ENCODE measurements at places on chromosomes 16 and 17.

GRCh38 chr16:84291226-84291625 is 3.5 kb upstream of the WFDC1 start:
- no peak for DNase-seq

GRCh38 chr16:398561-399339 is 1.8 kb downstream of the NME4 start:
- no peak for DNase-seq

DNA sequence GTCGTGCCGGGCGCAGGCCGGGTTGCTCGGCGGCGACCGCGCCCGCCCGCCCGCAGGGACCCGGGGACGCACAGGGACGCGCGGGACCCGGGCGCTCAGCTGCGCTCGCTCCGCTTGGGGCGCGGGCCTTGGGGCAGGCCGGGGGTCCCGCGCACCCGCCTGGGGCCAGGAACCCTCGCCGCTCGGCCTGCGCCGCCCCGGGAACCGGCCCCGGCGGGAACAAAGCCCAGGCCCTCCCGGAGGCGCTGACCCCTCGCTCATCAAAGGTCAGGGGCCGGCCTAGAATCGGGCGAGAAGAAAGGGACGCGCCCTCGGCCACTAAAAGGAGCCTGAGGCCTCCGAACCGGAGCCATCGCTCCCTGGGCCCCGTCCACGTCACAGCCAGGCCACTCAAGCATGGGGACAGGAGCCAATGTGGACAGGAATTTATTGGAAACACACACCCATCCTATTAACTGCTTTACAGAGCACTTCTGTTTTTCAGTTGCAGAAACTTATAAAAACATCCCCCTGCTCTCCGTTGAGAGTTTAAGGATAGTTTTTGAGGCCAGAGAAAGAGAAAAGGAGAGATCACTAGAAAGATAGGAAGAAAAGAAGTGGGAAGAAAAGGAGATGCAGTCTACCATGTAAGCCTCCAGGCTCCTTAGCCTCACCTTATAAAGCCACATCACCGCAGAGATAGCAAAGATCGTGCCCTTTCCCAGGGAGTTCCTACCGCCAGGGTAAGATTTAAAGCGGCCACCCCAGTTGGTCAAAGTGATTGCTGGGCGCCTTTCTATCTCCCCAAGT is 558 bp upstream of the ZFHX3 start:
- peak; percentile 56 for DNase-seq

DNA sequence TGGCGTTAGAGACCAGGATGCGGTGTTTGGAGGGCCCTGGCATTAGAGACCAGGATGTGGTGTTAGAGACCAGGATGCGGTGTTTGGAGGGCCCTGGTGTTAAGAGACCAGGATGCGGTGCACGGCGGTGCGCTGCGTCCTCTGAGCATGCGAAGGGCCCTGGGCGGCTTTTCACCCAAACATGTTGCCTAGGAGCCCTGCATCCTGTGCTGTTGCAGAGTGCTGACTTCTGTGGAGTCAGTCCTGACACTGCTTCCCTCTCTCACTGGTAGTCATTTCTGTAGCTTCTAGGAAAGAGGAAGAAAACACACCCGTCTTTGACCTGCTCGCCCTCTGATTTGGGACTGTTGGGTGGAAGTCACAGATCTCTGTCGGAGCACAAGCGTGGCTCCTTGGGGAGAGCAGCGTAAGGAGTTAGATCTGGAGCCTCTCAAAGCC is 141.2 kb downstream of the LAT start:
- no peak for DNase-seq

DNA sequence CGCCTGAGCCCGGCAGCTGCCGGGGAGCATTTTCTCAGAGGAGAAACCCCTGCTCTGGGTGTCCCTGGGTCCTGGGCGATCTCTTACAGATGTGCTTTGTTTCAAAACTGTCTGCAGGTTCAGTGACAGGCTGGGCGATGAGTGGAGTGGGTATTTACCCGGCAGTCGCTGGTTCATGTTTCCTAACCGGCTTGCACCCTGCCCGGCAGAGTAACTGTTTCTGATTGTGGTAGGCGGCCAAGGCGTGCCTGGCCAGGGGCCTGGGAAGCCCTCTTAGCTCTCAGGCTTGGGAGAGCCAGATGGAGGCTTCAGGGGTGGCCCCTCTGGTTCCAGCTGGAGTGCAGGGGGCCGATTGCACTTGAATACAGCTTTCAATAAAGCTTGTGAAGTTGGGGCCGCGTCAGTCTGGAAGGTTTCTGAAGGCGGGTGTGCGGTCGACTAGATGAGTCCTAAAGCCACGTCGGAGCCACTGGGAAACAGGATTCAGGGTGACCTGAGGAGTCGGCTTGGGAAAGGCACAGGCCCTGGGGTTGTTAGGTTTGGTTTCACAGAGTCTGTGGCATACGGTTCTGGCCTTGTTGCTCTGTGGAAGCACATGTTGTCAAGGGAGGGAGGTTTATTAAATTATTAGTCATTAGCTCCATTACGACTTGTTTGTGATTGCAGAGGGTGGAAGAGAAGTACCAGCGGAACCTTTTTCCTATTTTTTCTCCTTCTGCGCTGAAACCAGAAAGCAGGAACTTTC is 1.4 kb downstream of the BAIAP2 start:
- no peak for DNase-seq

DNA sequence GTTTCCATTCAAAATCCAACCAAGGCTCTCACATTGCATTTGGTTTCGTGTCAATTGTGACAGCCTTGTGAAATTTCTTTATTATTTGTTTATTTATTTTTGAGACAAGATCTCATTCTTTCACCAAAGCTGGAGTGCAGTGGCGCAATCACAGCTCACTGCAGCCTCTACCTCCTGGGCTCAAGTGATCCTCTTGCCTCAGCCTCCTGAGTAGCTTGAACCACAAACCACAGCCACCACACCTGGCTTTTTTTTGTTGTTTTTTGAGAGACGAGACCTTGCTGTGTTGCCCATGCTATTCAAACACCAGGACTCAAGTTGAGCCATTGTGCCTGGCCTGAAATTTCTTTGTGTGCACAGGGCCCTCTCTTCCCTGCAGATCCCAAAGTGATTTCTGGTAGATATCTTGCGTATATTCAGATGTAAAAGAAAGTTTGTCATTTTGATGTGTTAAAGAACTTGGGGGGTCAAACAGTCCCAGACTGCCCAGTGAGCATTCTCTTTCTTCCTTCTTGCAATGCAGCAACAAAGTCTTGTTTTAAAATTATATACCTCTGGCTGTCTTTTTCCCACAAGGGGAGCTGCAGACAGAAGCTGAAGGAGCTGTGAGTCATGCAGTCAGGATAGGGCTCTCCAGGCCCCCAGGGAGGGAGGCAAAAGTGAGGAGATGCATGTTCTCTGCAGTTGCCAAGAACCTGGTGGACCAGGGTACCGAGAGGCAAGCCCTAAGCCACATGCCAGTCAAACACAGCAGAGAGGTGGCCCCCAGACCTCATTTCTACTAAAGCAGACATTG is 15.5 kb upstream of the USP22 start:
- peak; percentile 70 for DNase-seq

DNA sequence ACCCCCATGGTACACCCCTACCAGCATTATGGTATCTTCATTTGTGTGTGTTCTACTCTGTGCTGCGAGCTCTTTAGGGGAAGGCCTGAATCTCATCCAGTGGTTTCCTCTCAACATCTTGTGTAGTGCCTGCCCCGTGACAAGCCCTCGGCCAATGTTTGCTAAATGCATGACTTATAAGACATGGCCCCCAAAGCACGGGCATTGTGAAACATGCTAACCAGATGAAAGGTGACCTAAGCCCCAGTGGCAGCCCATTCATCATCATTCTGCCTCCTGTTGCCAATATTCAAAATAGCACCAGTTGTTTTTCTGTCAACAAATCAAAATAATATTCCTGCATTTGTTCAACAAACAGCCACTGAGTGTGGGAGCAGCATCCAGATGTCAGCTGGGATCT is 108.8 kb upstream of the HSBP1 start:
- no peak for DNase-seq

DNA sequence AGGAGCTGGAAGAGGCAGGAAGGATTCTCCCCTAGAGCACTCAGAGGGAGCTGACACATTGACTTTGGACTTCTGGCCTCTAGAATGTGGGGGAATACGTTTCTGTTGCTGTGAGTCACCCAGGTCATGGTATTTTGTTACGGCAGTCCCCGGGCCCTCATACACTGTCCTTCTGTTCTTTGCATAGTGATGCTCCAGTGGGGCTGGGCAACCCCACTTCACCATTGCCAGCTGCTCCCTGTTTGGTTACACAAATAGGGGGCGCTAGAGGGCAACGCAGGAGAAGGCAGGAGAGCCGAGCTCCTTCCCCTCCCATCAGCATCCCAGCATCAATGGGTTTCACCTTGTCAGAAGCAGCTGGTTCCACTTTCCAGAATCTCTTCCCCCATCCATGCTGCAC is 257.7 kb upstream of the FOXF1 start:
- peak; percentile 40 for DNase-seq

DNA sequence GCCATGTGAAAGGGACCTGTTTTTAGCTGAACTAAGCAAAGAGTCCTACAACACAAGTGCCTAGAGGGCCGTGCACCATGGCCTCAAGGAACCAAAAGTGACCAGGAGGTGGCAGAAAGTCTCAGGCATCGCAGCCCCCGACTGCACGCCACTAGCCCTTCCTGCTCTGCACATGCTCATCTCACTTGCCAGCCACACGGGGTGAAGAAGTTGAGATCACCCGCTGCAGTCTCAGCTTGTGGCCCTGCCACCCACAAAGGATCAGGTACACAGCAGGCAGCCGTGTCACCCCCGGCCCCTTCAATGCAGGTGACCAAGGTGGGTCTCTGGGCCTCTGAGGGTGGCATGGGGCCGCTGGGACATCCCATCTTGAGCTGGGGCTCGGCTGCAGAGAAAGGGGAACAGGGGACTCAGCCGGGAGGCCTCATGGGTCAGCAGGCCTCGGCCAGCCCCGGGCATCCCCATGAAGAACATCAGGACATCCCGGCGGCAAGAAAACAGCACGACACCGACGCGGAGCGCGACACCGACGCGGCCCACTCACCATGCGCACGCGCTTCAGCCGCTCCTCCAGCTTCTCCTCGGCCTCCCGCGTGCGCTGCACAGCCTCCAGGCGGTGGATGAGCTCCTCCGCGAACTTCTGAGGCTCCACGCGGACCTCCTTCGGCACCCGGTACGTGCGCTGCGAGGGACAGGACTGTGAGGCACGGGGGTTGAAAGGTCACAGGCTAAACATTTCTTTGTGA is 21.0 kb downstream of the PDIA2 start:
- peak; percentile 22 for DNase-seq

- peak; percentile 59 for DNase-seq
Observed at GRCh38 chr16:678858-679813, 1.1 kb upstream of the STUB1 start.

DNA sequence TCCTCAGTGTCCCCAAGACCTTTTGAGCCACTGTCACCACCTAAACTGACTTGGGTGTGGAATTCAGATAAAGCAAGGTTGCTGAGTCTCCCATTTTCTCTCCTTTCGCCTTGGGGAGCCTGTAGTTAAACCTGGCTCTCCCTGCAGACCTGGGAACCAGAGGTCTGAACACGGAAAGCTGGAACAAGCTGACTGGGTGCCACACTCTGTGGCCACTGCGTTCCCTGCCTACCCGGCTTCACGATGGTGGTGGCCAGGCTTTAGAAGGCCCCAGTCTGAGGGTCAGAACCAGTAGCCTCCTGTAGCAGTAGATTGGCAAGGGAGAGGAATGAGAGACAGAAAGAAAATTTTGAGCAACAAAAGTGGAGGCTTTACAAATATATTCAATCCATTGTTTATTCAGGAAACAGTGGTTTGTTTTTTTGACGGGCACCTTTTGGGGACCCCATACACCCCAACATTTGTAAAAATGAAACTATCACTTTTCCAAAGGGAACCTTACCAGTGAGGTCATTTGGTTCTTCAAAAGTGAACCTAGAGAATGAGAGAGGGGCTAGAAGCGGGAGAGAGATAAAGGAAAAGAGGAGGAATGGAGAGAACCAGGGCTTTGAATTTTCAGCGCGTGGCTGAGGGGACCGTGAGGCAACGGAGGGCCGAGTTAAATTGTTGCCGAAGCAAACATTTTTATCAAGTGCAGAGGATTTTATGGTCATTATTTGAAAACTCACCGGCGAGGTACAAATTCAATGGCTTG is 1.8 kb upstream of the HOXB8 start:
- no peak for DNase-seq

- peak; percentile 33 for DNase-seq
Observed at GRCh38 chr17:32525122-32525521, 38.3 kb downstream of the CDK5R1 start.

DNA sequence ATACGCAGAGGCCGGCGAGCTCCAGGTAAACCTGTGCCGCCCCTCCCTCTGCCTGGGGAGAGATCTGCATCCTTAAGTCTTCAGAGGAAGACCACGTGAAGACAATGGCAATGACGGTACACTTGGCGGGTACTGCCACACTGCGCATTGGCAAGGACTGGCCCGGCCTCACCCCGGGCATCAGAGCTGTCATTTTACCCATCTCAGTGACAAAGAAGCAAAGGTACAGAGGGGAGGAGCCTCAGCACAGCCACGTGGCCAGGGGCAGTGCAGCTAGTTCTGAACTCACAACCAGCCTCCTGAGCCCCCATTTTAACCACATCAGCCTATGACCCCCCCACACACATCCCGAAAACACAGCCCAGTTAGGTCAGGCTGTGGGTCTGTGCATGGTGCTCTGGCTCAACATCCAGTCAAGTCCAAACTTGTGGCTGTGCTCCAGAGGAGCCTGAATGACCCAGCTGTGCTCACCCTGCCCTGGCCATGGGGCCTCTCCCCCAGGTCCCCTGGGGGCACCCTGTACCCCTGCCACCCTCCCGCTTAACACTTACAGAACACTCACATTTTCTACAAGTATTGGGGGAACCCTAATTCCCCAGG is 80.6 kb downstream of the C16orf95 start:
- DNase-seq, result no peak

DNA sequence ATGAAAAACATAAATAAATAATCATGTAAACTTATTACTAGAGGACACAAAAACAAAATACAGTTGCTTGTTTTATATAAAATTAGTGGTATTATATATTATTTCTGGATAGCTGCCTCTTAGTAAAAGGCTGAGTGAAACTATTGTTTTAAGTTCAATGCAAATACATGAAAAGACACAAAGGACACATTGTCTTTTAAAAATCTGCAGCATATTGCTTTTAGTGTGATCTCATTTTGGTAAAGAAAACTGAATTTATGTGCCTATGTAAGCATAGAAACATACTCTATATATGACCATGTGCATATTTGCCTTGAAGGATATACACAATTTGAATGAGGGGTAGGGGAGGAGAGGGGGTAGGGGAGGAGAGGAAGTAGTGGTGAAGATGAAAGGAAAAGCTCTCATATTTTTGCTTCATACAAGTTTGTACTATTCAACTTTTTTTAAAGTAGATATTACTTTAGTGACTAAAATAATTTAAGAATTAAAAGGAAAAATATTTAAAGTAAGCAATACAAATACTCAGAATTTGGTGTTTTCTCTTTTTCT is 5.8 kb downstream of the ABCA10 start:
- DNase-seq, result no peak

GRCh38 chr17:231191-231965 is 49.9 kb upstream of the DOC2B start:
- no peak for DNase-seq

DNA sequence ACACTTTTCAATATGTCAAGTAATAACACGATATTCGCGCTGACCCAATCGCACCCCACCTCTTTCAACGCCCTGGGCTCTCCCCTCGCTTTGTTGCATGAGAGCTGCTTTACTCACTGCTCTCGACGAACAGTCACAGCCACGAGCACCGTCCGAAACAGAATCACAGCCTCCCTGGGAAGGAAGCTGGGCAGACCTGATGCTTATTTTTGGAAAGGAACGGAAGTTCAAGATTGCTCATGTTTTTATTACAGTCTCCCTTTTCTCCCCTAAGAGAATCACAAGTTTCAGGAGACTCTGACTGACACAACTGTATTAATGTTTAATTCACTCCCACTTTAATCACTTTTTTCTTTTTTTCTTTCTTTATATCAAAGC is 67.8 kb downstream of the ANKRD11 start:
- DNase-seq, result peak; percentile 90
